Left ventricle myocardium inferior (tissue), 1 donor: ENCODE measurements at places on chromosomes 2 and 18.

- no peaks in the 10 kb centered on the region for H3K27me3 ChIP-seq
- H3K36me3 ChIP-seq: no peaks in the 10 kb centered on the region
- no peak overlapping the region for H3K27ac ChIP-seq
- H3K4me3 ChIP-seq: no peak overlapping the region
- peaks cover 16% of the 10 kb centered on the region for H3K4me1 ChIP-seq
Observed at GRCh38 chr2:25559148-25559547, 114.2 kb downstream of the DTNB start.

DNA sequence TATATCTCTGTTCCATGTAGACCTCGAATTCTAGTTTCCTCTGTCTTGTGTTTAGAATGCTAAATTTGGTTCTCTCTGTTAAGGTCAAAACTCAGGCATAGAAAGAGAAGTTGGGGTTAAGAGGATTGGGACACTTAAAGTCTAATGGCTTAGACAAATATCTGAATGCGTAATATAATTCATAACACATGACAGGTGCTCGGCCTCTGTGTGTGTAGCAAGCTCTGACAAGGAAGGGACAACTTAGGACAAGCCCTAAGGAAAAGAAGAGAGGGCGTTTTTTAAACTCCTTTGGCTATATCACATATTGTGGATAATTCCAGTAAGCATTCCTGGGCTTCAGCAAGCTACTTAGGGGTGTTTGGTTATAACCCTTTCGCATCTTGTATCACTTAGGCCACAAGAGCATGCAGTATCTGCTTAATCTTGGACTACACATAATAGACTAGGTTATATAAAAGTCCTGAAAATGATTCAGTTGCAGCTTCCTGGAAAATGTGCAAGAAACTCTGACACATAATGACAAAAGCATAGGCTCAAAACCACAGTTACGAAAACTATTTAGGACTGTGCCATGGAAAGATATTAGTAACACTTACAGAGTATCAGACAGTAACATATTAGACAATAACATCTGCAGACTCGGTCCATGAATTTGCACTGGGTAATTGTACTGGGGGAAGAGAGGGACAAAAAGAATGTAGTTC, 16.1 kb upstream of the CREB1 start:
- H3K36me3 ChIP-seq: no peaks in the 10 kb centered on the region
- DNase-seq: no peak
- no peak overlapping the region for H3K27ac ChIP-seq
- H3K4me3 ChIP-seq: no peak overlapping the region
- peaks cover 10% of the 10 kb centered on the region for H3K4me1 ChIP-seq
- no peaks in the 10 kb centered on the region for H3K27me3 ChIP-seq

GRCh38 chr18:46536215-46536874, 120.7 kb downstream of the LOXHD1 start:
- no peaks in the 10 kb centered on the region for H3K4me1 ChIP-seq
- no peaks in the 10 kb centered on the region for H3K27me3 ChIP-seq
- no peaks in the 10 kb centered on the region for H3K36me3 ChIP-seq
- H3K4me3 ChIP-seq: no peak overlapping the region
- no peak for DNase-seq

DNA sequence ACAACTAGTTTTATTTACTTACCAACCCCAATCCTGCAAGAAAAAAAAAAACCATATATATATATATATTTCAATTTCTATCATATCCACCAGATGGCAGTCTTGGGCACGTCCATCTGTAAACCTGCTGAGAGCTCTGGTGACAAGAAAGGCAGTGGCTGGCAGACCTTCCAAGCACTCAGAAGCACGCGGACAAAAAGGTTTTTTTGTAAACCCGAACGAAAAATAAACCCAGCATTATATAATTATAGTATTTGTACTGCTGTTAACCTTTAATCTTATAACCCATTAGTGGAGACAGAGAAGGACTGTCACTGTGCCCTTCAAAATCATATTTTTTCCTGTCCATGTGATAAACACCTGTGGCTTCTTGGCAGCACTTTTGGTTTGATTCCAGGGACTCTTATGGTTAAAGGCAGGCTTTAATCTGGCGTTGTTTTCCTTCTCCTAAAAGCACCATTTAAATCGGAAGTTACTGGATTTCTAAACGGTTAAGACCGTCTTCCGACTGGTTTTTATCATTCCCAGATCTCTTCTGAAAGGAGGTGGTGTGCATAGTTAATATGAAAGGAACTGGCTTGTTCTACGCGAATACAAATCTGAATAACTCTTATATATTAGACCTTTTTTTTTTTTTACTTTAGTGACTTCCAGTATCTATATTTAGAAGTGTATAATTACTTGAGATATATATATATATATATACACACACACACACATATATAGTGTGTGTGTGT, 31.0 kb upstream of the SLC3A1 start:
- peak overlapping the region; percentile 60 for H3K4me3 ChIP-seq
- no peaks in the 10 kb centered on the region for H3K27me3 ChIP-seq
- no peaks in the 10 kb centered on the region for H3K36me3 ChIP-seq
- DNase-seq: peak; percentile 37
- H3K27ac ChIP-seq: no peak overlapping the region

DNA sequence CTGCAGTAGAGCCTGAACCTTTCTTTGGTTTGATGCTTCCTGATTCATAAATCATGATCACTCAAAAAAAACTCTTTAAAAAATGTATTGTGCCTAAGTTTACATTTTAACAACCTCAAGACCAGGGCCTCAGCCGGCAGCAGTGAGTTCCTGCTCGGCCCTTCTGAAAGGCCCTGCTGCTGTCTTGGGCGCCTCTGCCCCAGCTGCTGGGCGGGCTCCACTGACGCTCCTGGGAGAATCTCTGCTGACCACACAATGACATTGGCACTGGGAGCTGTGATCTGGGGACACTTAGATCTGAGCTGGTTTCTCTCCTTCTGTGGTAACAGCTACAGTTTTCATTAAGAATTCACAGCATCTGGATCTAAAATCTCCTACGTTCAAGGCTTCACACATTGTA, 25.7 kb downstream of the TPO start:
- no peaks in the 10 kb centered on the region for H3K4me1 ChIP-seq
- H3K36me3 ChIP-seq: peaks cover 6% of the 10 kb centered on the region
- H3K4me3 ChIP-seq: no peak overlapping the region
- no peaks in the 10 kb centered on the region for H3K27me3 ChIP-seq
- no peak for DNase-seq

DNA sequence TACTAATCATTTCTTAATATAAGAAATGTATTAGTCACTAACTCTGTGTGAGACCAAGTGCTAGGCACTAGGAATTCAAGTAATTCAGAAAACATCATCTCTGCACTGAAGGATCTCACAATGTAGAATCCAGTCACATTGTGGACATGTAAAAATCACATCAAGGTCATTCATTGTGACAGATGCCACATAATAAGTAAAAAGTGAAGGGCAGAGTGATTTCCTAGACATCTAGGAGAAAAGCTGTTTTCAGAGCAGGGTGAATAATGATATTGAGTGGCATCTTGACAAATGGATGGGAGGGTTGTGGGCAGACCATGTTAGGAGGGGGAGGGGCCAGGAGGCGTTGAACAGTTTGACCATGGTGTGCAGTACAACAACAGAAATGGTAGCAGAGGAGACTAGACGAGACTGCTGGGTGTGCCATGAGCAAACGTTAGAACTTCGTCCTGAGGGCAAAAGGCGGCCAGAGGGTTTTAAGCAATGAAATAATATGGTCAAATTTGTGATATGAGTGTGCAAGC, 93.8 kb downstream of the DTNA start:
- no peaks in the 10 kb centered on the region for H3K27me3 ChIP-seq
- H3K4me3 ChIP-seq: no peak overlapping the region
- no peak overlapping the region for H3K27ac ChIP-seq
- no peaks in the 10 kb centered on the region for H3K36me3 ChIP-seq
- DNase-seq: no peak

GRCh38 chr2:236676136-236676873, 106.7 kb downstream of the ACKR3 start:
- no peak for DNase-seq
- H3K27ac ChIP-seq: no peak overlapping the region
- H3K4me3 ChIP-seq: no peak overlapping the region
- H3K27me3 ChIP-seq: no peaks in the 10 kb centered on the region
- H3K4me1 ChIP-seq: peaks cover 40% of the 10 kb centered on the region

- DNase-seq: no peak
- H3K27ac ChIP-seq: no peak overlapping the region
- H3K4me3 ChIP-seq: no peak overlapping the region
- H3K4me1 ChIP-seq: peaks cover 45% of the 10 kb centered on the region
- no peaks in the 10 kb centered on the region for H3K36me3 ChIP-seq
- H3K27me3 ChIP-seq: no peaks in the 10 kb centered on the region
Observed at GRCh38 chr2:64128943-64129391, 15.3 kb downstream of the PELI1 start.

GRCh38 chr18:35703043-35703688, 121.6 kb downstream of the GALNT1 start:
- H3K27ac ChIP-seq: no peak overlapping the region
- no peak for DNase-seq
- no peaks in the 10 kb centered on the region for H3K27me3 ChIP-seq
- peaks cover 31% of the 10 kb centered on the region for H3K36me3 ChIP-seq
- no peak overlapping the region for H3K4me3 ChIP-seq

GRCh38 chr2:42067521-42067920, 19.7 kb downstream of the PKDCC start:
- H3K4me1 ChIP-seq: peaks cover 16% of the 10 kb centered on the region
- DNase-seq: no peak
- no peaks in the 10 kb centered on the region for H3K36me3 ChIP-seq
- H3K27ac ChIP-seq: no peak overlapping the region

- H3K27ac ChIP-seq: peak overlapping the region; percentile 86
- no peak for DNase-seq
- no peaks in the 10 kb centered on the region for H3K27me3 ChIP-seq
- no peak overlapping the region for H3K4me3 ChIP-seq
- H3K36me3 ChIP-seq: no peaks in the 10 kb centered on the region
- H3K4me1 ChIP-seq: peaks cover 27% of the 10 kb centered on the region
Observed at GRCh38 chr18:24078391-24078790, 60.5 kb upstream of the CABYR start.

GRCh38 chr18:79792988-79793355, 4.8 kb upstream of the KCNG2 start:
- no peak for DNase-seq
- no peak overlapping the region for H3K4me3 ChIP-seq
- H3K36me3 ChIP-seq: no peaks in the 10 kb centered on the region
- H3K4me1 ChIP-seq: peaks cover 17% of the 10 kb centered on the region

DNA sequence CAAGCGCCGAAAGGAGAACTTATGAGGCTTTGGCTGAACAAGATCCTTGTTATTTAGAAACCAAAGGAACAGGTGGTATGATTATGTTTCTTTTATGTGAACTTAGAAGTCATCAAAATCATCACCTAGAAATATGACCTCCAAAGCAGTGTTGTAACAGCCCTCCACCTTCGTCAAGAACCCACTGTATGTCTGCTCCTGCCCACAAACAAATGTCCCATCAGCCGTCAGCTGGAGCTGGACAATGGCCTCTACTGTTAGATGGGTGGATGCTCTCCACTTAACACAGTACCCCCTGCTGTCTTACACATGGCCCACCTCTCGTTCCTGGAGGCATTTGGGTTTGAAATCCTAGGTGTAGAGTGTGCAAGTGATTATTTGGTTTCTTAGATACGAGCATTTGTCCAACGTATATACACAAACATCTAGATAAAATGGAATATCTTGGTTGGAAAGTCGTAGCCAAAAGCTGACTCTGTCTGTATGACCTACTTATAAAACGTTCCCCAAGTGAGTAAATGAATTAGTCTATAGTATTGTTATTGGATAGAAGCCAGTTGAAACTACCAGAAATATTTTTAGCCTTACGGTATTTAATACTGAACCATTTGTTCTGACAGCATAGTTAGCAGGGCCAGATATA, 113.0 kb downstream of the CRIM1 start:
- H3K36me3 ChIP-seq: peaks cover 30% of the 10 kb centered on the region
- H3K4me1 ChIP-seq: peaks cover 27% of the 10 kb centered on the region
- no peak for DNase-seq
- H3K27me3 ChIP-seq: no peaks in the 10 kb centered on the region

- H3K27ac ChIP-seq: peak overlapping the region; percentile 78
- peaks cover 52% of the 10 kb centered on the region for H3K4me1 ChIP-seq
- H3K4me3 ChIP-seq: peak overlapping the region; percentile 4
Observed at GRCh38 chr2:9770308-9771100, 72.8 kb upstream of the TAF1B start.

- DNase-seq: no peak
- no peaks in the 10 kb centered on the region for H3K4me1 ChIP-seq
- peaks cover 19% of the 10 kb centered on the region for H3K27me3 ChIP-seq
- H3K27ac ChIP-seq: no peak overlapping the region
Observed at GRCh38 chr18:76720683-76721082, 101.7 kb upstream of the ZNF236 start.

DNA sequence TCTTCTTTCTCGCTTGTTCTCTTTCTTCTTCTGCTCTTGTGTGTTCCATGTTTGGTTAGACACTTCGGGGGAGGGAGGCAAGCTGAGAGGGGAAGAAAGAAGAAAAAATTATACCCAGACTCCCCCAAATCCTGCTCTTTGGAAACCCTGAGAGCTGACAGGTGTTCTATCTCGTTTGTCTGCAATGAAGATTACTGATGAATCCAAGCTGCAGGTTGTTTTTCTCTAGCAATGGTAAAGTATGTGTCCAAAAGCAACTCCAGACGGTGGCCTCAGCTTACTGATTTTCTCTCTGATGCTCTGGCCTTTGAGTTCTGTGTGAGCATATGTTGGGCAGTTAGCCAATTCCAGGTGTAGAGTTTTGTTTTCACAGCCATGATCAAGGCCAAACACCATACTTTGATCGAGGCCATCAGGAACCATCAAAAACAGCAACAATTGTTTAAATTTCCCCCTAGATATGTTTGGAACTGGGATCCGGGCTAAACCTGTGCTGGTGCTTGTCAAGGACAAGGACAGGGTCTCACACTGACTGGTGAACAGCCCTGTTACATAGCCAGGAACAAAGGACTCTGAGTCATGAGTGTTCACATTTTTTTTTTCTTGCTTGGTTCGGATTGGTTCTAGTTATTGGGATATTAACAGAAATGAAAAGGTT, 142.0 kb downstream of the PRKCE start:
- no peak for DNase-seq
- H3K4me3 ChIP-seq: no peak overlapping the region
- H3K4me1 ChIP-seq: peaks cover 56% of the 10 kb centered on the region
- H3K27ac ChIP-seq: no peak overlapping the region

DNA sequence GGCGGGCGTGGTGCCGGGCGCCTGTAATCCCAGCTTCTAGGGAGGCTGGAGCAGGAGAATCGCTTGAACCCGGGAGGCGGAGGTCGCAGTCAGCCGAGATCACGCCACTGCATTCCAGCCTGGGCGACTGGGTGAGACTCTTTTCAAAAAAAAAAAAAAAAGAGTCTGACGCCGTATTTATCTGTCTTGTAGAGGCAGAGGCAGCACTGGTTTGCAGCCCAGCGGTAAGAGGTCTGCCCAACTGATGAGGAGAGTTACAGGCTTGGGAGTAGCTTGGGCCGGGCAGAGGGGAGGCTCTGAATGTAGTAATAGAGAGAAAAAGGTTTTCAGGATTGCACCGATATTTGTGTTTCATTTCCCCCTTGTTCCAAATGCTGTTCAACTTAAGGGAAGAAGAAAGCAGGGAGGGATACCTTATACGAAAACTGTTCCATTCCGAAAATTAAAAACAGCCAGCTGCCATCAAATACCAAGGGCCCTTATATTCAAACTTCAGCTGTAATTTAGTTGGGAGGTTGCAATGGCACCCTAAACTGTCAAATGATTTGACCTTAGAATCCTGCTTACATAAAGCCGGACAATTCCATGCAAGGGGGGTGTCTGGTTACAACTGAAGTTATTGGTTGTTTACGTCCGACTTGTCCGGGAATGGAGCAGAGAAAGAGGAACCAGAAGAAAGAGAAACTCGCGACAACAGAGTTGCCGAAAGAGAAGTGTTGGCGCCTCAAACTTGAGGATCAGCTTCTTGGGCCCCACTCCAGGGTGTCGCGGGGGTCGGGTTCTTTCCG, 9.2 kb upstream of the SP9 start:
- no peak overlapping the region for H3K27ac ChIP-seq
- peaks cover 99% of the 10 kb centered on the region for H3K27me3 ChIP-seq
- DNase-seq: no peak
- peaks cover 33% of the 10 kb centered on the region for H3K4me1 ChIP-seq
- peak overlapping the region; percentile 57 for H3K4me3 ChIP-seq
